ENCODE measurements at places on chromosomes 5 and 9.

- DNase-seq = no peak
Measured at GRCh38 chr9:129484352-129485000, 136.4 kb downstream of the C9orf50 start.

GRCh38 chr5:151718646-151719045, 31.9 kb upstream of the SPARC start:
- DNase-seq = no peak

DNA sequence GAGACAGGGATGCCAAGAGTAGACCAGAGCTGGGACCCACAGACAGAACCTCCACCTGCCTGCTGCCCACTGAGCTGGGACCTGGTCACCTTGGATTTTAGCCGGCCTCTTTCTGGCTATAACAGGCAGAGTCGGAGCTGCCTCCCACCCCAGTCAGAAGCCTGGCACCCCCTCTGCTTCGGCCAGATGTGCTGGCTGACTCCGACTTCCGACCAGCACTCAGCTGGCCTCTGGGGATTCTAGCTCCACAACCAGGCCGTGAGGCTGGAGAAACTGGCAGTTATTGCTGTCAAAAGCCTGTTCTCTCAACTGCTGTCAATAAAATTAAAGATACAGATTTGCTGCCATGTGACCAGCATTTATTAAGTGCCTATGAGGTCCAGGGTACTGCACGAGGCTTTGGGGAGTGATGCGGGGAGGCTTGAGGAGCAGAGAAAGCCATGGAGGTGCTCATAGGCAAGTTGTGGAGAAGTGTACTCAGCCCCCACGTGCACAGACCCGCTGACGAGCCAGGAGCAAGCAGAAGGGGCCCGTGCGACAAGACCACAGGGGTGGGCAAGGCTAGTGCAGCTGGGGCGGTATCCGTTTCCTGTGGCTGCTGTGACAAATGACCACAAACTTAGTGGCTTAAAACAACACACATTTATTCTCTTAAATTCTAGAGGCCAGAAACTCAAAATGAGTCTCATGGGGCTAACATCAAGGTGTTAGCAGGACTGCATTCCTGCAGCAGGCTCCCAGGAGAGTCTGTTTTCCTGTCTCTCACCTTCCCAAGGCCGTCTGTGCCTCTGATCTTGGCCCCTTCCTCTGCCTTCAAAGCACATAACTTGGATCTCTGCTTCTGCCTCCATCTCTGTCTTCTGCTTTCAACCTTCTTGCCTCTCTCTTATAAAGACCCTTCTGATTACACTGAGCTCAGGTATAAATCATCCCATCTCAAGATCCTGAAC, 13.1 kb downstream of the GFI1B start:
- no peak for DNase-seq

DNA sequence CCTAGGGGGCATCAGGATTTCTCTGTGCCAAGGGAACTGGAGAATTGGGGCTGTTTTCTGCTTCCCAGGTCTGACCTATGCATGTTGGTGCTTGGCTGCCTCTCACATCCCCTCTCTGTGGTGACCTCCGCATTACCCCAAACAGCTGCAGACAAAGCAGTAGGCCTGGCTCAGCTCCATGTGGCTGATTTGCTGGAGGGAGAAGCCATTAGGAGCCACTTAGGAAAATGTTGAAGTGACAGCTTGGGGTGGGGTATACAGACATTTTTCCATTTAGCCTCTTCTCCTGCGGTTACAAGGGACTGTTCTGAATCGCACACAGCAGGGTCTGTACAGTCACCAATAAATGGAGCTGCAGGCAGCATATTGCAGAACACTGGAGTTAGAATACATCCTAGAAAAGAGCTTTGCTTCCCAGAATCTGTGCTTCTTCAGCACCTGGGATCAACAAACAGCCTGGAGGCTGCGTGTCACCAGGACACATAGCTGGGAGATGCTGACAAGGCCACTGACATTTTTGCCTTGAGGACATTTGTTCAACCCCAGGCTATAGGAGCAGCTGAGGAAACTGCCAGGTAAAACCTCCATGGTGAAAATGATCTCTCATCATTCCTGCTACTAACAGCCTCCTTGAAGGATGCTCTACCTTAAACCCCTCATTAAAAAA, 335.3 kb downstream of the DIRAS2 start:
- DNase-seq = no peak

DNA sequence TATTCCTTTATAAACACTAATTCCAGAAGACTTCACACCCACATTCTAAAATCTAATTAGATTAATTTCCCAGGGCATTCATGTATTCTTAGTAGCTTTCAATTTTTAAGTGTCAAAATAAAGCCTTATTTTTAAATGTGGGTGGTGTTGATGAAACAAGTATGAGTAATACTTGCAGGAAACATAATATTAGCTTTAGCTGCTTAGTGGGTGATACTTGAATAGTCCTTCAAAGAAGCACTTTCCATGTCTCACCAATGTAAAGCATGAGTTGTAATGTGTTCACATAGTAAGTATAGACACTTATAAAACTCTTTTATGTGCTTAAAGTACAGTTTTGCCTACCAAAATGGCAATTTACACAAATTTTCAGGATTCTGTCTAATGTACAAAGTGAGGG, 6.9 kb downstream of the FNBP1 start:
- DNase-seq = no peak

- DNase-seq = no peak
Measured at GRCh38 chr9:37798677-37799076, 1.9 kb upstream of the DCAF10 start.

DNA sequence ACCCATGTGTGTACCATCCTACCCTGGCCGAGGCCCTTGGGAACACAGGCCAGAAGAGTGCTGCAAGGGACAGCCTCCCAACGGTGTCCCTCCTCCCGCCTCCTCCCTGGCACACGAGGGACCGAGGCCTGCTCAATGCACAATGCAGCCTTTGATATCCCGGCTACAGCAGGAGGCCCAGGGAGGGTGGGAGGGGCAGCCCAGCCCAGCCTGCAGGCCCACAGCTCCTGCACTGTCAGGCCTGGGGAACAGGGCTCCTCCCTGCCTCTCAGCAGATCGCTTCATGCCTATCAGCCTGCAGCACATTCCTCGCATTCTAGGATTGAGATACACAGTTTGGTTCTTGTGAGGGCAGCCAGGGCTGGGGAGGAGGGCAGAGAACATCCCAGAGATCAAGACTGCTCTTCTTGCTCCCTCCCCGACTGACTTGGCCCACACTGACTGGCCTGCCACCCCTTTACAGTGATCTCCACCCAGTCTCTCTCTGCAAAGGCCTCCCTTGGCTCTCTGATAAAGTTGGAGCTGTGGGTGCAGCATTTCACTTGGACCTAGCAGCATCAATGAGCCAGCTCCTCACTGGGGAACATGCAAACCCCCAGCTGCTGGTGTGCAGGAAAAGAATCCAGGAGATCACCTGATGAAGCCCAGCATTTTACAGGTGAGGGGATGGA, at the start of gene SH3TC2:
SH3TC2 (minus strand) TSS at position 46 of the 671 bp plus-strand sequence; CDS start at position 6, 40 bp downstream.
- DNase-seq = no peak

DNA sequence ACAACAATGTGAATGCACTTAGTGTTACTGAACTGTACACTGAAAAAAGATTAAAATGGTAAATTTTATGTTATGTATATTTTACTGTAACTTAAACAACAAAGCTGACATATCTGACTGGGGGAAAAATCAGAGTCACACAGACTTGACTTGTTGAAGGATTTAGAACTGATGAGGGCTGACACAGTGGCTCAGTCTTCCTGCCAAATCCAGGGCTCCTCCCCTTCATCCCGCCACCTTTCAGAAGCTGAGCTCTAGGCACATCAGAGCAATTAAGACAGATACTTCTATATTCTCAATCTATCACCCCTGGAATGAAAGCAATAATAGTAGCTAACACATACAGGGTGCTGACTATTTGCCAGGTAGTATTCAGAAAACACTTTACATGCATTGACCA, 27.7 kb upstream of the TAS2R1 start:
- DNase-seq = no peak

DNA sequence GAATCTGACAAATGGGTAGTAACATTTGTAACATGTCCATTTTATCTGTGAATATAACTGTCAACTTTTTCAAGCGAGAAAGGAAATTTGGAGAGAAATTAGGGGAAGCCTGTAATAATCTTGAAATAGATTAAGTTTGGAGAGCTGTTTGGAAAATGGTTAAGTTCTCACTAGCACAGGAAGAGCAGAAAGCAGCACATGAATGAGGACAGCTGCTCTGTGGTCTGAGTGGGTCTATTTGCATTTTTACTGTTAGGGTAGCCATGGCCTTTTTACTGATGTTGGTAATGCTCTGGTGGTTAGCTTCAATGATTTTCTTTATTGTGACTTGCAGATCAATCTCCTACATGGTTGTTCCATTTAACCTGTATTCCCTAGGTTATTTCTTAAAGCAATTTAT, 144.5 kb upstream of the GDNF start:
- DNase-seq = no peak

DNA sequence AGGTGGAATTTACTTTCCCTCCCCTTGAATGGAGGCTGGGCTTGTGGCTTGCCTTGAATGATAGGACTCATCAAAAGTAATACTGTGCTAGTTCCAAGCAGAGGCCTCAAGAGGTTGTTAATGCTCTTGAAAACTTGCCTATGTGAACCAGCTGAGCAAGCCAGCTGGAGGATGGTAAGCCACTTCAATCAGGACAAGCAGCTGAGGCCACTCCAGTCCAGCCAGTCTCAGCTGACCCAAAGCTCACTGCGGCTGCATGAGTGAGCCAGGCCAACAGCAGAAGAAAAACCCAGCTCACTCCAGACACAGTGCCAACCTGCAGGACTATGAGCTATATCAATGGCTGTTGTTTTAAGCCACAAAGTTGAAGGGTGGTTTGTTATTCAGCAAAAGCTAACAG, 182.8 kb downstream of the MCTP1 start:
- no peak for DNase-seq

GRCh38 chr9:14309403-14309802, 4.5 kb downstream of the NFIB start:
- no peak for DNase-seq

Data from NCI-H1436 treated with DMSO at 0.1 percent for 48 hours (cell line).